Lower lobe of right lung (tissue), 2 donors: ENCODE measurements at places on chromosomes 4 and X. TPM values are rescaled to one million over a fixed set of nuclear protein-coding genes. Genes with fewer than 3 reads are reported as not detected.

ADH4 gene
- 0.27 TPM for total RNA-seq

DNA sequence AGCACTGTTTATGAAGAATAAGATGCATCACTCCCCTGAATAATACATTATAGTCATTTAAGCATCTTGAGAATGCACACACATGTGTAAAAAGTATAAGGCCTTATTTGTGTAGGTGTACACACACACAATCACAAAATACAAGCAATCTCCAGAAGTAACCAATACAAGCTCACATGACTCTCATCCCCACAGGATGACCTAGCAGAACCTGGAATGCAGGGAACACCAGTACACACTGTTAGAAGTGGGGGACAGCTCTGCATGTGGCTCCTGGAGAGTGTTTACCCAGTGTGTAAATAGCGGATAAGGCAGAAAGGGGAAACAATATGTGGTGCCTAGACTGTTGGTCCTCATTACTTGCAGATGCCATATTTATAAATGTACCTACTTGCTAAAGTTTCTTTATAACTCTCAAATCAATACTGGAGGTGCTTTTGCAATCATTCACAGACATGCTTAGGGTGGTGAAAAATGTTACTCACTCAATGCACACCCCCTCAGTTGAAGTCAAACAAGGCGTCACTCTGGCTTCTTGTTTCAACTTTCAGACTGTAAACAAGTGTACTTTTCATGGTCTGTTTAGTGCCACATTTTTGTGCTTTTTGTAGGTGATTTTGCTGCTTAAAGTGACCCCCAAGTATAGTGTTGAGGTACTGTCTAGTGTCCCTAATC lies 73.1 kb downstream of the MAGEB17 start:
- DNase-seq: no peak

- DNase-seq: peak; percentile 64
Measured at GRCh38 chr4:150209140-150209829, 131.0 kb downstream of the DCLK2 start.

- no peak for DNase-seq
Measured at GRCh38 chr4:151418385-151418784, 9.4 kb downstream of the FHIP1A start.

- DNase-seq: no peak
Measured at GRCh38 chrX:31213941-31214340, 142.1 kb upstream of the FTHL17 start.

FRMD7 gene
- not detected for total RNA-seq

GRCh38 chr4:109303140-109303496 lies 660 bp upstream of the COL25A1 start:
- DNase-seq: no peak

- no peak for DNase-seq
Measured at GRCh38 chrX:37883196-37883595, 35.8 kb upstream of the DYNLT3 start.

IL21 gene
- not detected for total RNA-seq

SPANXC gene
- not detected for total RNA-seq
